ENCODE measurements at places on chromosomes 6 and 20.

DNA sequence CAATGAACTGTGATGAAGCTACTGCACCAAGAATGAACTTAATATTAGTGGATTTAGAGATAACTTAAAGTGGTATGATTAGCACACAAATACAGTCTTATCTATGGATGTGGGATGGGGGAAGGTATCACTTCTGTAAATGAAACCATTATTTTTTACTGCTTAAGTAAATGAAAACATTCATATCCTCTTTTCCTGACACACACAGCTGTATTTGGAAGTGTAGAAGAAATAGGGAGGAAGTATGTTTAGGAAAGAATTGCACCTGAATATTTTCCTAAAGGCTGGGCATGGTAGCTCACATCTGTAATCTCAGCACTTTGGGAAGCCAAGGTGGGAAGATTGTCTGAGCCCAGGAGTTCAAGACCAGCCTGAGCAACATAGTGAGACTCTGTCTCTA lies 96.8 kb downstream of the HIVEP2 start:
- DNase-seq: no peak

- DNase-seq: no peak
Observed at GRCh38 chr6:41193171-41193734, 7.7 kb downstream of the TREML2 start.

DNA sequence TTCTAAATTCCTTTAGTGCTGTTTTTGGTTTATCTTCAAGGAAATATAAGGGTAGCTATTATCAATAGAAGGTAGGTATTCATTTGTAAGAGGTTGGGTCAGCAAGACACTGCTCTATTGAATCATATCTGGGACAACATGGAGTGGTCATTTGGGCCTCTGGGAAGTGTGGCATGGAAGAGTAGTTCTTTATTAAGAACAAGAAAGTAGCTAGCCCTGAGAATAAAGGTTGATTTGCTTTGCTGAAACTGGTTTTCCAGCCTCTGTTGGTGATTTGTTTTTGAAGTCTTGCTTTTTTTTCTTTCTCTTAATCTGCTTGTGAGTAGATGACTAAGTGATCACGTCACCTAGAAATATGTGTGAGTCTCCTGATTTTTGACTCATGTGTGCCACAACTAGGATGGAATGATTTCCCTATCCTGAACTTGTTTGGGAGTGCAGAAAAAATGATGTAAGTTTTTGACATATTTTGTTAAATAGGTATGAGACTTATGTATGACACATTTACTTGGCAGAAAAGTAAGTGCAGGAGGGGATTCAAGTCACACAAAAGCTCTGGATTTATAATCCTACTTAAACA lies 381.8 kb downstream of the CENPW start:
- peak; percentile 97 for DNase-seq

DNA sequence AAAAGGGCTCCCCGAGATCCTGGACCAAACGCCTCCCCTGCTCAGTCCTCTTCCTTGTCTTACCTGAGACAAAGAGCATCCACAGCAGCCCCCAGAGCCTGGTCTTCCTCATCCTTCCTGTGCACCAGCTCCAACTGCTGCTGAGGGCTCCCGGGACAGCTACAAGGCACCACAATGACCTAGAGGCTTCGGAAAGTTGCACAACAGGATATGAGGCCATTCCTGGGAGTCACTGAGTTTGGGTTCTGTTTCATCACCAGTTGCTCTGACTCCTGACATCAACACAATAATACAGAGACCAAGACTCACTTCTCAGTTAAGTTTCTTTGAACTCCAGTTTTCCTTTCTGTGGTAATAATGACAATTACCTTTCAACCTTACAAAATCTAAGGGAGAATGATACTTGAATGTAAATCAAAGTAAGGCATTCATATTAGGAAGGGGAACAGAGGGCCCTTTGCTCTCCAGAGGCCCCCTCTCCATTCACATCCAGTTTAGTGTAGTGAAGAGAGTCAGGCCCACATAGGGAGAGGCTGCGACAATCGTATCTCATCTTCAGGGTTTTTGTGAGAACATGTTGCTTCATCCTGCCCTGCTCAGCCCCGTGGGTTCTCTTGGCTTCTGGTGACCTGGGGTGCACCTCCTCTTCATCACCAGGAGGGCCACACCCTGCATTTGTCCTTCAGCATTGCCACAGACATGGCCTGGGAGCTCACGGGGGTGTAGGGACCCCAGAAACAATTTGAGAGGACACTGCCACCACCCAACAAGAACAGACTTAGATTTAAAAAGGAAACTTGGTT lies at the start of gene TREM1:
Gene TREM1, minus strand, starts transcription at position 139 of the 803 bp plus-strand sequence. Its CDS starts 27 bp downstream, at position 112.
- peak; percentile 61 for DNase-seq

DNA sequence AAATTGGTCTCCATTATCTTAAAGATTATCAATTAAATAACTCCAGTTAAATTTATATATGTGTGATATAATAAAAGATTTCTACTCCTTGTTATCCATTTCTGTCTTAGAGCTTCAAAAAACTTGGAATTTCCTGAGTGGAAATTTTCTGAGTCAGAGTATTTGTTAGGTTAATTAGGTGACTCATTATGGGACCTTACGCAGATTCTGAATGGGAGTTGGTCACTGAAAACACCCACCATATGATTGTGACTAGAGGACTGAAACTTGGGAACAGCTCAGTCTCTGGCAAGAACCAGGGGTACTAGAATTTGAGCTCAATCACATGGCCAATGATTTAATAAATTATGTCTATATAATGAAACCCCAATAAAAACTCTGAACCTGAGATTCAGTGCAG lies 125.4 kb upstream of the HMGCLL1 start:
- DNase-seq: peak; percentile 39

GRCh38 chr6:138844192-138844591 lies 48.3 kb downstream of the ECT2L start:
- peak; percentile 32 for DNase-seq

DNA sequence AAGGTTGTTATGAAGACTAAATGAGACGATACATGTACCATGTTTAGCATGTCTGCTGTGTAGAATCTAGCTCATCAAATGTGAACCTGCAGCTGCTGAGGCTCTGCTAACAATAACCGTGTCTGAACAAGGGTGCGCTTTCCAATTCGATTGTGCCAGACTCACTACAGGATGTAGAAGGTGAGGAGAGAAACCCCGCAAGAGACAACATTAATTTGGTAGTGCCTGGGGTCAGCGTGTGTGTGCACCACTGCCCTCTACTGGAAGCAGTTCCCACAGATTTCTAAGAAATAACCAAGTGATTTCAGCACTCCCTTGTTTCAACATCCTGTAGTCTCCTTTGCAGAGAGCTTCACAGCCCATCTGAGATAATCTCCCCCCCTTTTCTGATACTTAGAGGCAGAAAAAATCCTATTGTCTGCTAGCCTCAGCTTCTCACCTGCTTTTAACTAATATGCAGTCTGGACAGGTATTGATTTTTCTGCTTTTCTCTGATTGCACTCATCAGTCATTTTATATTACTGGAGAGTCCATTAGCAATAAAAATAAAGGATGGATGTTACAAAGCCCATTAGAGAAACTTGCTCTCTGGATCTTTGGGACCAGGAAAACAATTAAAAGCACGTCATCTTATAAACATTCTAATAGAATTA lies 96.7 kb upstream of the BACH2 start:
- peak; percentile 68 for DNase-seq

DNA sequence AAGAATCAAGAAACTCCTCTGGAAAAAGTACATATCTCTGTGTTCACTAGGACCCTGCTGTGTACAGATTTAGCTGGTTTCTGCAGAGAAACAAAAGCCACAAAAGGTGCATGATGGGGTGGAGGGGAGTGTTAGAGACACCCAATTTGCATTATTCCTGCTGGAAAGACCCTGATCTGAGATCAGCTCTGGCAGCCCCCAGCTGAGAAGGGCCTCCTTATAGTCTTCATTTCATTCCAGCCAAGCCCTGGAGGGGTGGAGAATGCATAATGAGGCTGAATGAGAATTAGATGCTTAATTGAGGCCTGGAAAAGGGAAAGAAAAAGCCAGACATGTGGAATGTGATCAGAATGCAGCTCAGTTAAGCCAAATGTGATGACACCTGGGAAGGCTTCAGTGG lies 545.6 kb downstream of the KIF16B start:
- DNase-seq: no peak

DNA sequence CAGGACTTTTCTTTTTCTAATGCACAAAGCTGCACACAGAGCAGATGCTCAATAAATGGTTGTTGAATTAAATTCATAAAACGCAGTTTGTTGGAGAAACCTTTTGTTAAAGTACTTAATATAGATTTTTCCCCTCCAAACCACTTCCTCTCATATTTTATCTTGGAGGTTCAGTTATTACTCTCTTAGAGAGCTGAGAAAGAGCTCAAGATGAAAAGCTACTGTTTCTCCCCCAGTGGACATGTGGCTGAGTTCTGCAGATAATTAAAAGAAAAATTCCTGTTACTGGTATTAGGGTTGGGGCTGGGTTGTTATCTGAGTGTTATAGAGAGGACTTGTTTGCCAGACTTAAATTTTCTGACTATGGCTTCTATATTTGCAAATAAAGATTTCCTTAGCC lies 294.0 kb downstream of the TBC1D7 start:
- DNase-seq: no peak

DNA sequence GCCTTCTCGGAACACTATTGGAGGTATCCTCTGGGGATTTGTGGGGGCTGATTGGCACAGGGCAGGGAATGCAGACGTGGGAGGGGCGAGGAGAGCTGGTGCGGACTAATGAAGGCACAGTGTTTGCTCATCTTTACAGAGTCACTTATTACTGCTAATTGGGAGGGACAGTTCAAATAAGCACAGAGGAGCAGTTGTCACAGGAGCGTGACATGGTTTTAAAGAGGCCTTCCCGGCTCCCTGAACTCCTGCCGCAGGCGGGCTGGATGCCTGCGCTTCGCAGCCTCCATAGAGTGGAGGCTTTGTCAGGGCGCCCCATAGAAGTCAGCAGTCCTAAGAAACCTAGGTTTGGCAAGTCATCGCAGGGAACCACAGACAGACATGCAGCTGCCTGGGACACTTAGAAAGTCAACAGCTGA lies 149.6 kb downstream of the LINC00237 start:
- DNase-seq: no peak

GRCh38 chr6:167046861-167047495 lies 47.8 kb downstream of the CEP43 start:
- no peak for DNase-seq

- no peak for DNase-seq
Observed at GRCh38 chr6:124054034-124054433, 250.4 kb downstream of the NKAIN2 start.

DNA sequence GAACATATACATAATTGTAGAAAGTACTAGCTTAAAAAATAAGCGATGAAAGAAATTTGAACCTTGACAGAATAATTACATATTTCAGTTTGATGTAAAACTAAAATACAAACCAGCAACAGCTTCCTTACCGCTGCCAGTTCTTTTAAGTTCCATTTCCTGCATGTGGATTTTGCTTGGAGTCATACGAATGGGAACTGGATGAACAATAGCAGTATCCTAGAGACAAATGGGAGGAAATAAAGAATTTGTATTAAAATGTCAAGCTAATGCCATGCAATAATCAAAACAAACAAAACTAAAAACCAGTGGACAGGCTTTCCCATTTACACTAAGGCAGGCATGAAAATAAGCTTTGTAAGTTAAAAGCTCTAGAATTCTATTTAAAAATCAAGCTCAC lies 67.1 kb downstream of the REPS1 start:
- DNase-seq: no peak

DNA sequence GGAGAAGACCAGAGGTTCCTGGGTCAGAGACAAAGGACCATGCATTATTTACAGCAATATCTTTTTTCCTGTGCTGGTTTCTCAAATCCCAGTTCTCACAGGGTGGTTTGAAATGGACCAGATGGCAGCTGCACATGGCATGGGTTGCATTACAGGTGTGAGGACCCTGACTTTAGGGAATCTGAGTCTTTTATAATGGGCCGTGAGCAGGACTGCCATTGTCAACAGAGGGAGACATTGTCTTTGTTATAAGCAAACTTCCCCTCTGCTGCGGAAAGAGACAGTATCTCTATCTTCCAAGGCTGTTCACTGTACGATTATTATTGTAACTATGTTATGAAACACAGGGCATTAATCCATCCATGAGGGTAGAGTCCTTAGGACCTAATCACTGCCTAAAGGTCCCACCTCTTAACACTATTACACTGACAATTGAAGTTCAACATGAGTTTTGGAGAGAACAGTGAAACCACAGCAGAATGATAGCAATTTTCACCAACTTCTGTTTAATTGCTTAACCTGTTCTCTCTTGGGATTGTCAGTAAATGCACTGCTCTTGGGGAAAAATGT lies 156.1 kb upstream of the AGPAT4 start:
- peak; percentile 41 for DNase-seq

GRCh38 chr20:57280221-57280620 lies 13.8 kb upstream of the BMP7 start:
- DNase-seq: no peak

DNA sequence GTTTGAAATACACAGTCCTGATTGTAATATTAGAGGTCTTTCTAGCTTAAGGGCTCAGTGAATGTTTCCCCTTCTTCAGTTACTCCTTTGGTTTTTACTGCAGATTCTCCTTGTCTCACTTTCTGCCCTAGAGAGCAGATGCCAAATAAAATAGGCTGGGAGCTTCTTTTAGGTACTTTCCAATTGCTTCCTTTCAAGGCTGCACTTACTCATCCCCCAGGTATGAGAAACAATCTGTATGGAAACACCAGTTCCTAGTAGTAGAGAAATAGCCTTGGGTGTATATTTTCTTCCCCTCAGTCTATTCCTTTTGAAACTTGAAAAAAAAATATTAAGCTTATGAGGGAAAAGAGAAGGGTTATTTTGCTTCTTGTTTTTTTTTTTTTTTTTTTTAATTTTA lies 139.7 kb downstream of the PAK5 start:
- DNase-seq: no peak

- no peak for DNase-seq
Observed at GRCh38 chr6:54800050-54800600, 46.4 kb upstream of the FAM83B start.

DNA sequence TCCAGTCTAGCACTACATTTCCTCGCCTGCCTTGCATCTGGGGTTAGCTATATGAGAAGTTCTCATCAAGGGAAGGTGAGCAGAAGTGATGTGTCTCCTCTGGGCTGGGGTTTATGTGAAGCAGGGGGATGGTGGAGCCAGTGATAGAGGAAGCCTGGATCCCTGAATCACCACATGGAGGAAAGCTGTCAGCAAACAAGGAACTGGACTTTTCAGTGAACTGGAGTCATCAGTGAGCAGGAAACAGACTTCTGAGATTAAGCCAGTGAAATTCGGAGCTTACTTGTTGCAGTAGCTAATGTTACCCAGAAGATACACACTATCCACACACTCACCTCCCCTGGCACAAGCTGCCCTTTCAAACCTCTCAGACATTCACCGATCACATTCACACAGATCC lies 13.4 kb upstream of the TOX2 start:
- DNase-seq: no peak

GRCh38 chr6:31485055-31485454 lies 12.9 kb upstream of the MICB start:
- peak; percentile 54 for DNase-seq

GRCh38 chr20:11496380-11496779 lies 421.3 kb upstream of the BTBD3 start:
- DNase-seq: no peak

All from fibroblast of upper back skin (primary cell).